ENCODE measurements at places on chromosomes 11 and 22. TPM values are rescaled to one million over a fixed set of nuclear protein-coding genes. Genes with fewer than 3 reads are reported as not detected.
A peak's percentile ranks its signal among the peaks of the same experiment; 100 is the strongest.

- no peak for DNase-seq
Measured at GRCh38 chr11:9341638-9342178, 27.3 kb upstream of the TMEM41B start.

DNA sequence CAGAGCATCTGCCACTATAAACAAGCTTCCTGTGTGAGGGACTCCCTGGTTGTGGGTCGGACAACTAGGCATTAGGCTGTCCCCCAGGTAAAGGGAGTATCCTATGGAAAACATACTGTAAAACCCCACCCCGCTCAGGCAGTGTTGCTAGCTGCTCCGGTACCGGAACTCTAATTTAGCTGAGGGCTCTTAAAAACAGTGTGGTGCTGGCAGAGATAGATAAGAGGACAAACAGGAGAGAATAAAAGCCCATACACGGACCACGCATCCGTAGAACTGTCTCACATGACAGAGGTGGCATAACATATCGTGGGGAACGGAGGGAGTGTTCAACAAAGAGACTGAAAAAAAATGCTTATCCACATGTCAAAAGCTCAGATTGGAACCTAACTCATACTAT is 3.4 kb upstream of the MOGAT2 start:
- no peak for DNase-seq

TRIM51 gene
- total RNA-seq, result not detected

GRCh38 chr11:70397983-70398833 is at the start of gene CTTN:
Gene CTTN (plus strand): TSS chr11:70398529. CDS start chr11:70407298, 8,769 bp downstream.
- peak; percentile 85 for DNase-seq

GRCh38 chr11:20278727-20279126 is 84.8 kb upstream of the HTATIP2 start:
- DNase-seq, result no peak

SYNGR1 gene
- total RNA-seq, result 31.2 TPM

- peak; percentile 41 for DNase-seq
Measured at GRCh38 chr11:12674936-12675696, 895 bp downstream of the TEAD1 start.

GRCh38 chr11:72682238-72682857 is 8.1 kb upstream of the PDE2A start:
- DNase-seq, result no peak

DNA sequence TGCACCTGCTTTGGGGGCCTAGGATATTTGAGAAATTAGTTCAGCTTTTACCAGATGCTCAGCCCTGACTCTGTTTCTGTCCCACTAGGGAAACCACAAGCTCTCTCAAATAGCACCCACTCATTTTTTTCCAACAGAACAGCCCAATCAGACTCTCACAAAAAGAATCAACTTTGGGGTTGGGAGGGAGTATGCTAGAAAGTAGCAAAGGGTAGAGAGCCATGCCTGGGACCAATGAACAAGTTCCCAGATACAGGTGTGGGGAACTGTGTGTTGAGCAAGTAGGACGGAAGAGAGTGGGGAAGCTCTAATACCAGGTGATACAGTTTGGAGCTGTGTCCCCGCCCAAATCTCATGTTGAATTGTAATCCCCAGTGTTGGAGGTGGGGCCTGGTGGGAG is 41.1 kb downstream of the TRIM66 start:
- no peak for DNase-seq

DNA sequence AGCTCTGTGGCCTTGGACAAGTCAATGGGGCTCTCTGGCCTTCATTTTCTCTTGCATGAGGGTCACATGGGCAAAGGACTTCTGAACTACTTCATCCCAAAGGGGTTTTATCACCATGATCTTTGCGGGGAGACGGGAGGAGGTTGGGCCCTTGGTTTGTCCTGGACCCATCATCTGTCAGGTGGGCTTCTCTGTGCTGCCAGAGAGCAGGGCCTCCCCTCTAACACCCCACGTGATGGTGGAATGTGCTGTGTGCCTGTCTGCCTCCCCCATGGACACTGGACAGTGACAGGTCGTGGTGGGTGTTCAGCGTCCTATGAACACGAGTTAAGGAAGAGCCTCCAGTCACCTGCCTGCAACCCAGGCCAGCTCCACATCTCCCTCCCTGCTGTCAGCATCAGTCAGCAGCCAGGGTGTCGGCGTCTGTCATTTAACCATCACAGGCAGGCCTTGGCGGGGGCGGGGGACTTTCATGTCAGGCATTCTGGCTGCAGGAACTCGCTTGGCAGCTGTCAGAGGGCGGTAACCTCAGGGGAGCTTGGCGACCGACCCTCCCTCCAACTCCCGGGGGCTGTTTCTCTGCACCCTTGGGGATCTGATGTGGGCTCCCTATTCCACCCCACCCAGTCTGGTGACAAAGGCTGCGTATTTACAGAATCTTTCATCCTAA is 2.6 kb upstream of the SUN2 start:
- no peak for DNase-seq

- DNase-seq, result no peak
Measured at GRCh38 chr11:76369406-76369805, 11.5 kb downstream of the THAP12 start.

DNA sequence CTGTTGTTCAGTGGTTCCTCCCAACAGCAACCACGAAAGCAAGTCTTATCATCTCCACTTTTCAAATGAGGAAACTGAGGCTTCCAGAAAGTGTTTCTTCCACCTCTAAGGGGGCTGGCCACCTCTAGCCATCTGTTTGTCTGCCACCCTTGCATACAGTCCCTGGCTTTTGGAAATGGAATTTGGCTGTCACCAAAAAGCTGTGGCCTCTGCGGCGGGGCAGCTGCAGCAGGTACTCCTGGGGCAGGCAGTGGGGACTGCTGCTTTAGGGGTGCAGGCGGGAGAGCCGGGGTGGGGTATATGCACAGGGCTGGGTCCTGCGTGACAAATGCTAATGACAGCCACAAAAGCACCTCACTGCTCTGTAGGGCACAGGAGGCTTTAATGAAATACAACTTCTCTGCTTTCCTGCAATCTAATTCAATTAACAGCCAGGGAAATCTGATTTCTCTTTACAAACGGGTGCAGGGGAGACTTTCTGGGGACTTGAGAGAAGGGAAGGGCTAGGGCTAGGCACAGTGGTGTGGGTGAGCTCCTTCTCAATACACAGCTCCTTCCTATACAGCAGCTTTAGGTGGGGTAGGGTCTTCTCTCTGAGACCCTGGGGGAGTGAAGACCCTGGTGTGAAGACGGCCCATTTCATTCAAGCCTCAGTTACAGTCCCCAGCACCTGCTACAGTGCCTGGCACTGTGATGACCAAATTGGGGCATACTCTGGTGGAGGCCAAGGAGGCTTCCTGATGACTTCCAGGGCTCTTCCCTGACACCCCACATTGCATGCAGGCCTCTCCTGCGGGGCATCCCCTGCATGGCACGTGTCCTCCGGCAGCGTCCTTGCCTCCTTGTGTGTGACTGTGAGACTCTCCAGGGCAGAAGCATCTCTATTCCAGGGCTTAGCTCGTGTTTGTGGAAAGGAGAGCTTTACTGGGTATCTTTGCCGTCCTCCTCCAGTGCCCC is 161.6 kb downstream of the CEP164 start:
- no peak for DNase-seq

FADS1 gene
- 25.5 TPM for total RNA-seq

DNA sequence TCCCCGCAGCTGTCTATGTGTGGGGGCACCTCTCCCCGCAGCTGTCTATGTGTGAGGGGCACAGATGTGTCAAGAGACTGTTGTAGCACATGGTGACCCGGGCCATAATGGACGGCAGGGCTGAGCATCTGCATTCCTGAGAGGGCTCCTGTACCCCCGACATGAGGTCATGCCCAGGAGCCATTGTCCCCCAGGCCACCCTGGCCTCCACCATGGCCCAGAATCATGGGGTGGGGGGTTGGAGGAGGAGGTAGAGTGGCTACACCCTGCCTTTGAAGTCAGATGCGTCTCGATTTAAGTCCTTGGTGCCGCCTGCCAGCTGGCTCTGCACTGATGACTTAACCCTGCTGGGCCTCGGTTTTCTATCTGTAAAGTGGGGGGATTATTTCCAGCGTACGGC is 49.1 kb downstream of the ARHGAP8 start:
- DNase-seq, result no peak

- DNase-seq, result no peak
Measured at GRCh38 chr11:15704556-15704955, 589.8 kb downstream of the INSC start.

GRCh38 chr22:48507171-48507570 is 1320.5 kb downstream of the BRD1 start:
- no peak for DNase-seq

GRCh38 chr22:50530580-50530876 is 716 bp upstream of the TYMP start:
- DNase-seq, result peak; percentile 50

OR51B6 gene
- not detected for total RNA-seq

DNA sequence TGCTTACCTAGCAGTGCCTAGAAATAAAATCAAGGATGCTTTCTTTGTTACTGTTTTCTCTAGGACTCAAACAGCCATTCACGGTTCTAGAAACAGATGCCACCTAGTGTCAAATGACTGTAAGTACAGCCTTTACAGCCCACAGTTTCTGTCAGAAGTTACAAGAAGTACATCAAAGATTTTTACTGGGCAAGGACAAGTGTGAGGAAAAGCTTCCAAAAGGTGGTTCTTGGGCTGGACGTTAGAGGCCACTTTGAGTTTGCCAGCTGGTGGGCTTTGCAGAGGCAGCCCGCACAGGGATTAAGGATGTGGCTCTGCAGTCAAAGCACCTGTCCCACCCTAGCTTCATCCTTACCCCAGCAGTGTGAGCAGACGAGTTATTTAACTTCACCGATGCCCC is 6.9 kb downstream of the KMT5B start:
- no peak for DNase-seq

HPS4 gene
- 8.8 TPM for total RNA-seq

CRYBA4 gene
- total RNA-seq, result not detected

GRCh38 chr11:86388198-86388597 is 13.5 kb downstream of the CCDC81 start:
- no peak for DNase-seq

- DNase-seq, result no peak
Measured at GRCh38 chr11:68691402-68691784, 7.0 kb downstream of the GAL start.

SOX6 gene
- total RNA-seq, result 12.6 TPM

DNA sequence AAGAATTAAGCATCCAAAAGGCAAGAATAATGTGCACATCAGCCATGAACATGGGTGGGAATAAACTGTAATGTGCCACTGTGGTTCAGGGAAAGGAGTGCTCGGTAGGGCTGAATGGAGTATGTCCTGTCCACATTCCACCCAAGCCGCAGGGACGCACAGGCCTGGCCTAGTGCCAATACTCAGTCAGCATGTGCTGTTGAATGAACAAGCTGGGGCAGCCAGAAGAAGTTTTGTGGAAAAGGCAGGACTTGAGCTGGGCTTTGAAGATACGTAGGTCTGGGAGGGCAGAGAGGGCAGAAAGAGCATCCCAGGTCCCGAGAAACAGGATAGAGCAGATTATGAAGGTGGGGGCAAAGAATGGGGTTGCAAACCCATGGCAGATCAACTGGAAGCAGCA is 60.0 kb upstream of the PLET1 start:
- peak; percentile 65 for DNase-seq

TMPRSS13 gene
- total RNA-seq, result not detected

- no peak for DNase-seq
Measured at GRCh38 chr11:72426103-72426757, 8.1 kb downstream of the CLPB start.
